ENCODE measurements at places on chromosomes 5 and 9.

- DNase-seq = no peak
These were observed 3.0 kb downstream of the SLC12A7 start for GRCh38 chr5:1108865-1109174.

DNA sequence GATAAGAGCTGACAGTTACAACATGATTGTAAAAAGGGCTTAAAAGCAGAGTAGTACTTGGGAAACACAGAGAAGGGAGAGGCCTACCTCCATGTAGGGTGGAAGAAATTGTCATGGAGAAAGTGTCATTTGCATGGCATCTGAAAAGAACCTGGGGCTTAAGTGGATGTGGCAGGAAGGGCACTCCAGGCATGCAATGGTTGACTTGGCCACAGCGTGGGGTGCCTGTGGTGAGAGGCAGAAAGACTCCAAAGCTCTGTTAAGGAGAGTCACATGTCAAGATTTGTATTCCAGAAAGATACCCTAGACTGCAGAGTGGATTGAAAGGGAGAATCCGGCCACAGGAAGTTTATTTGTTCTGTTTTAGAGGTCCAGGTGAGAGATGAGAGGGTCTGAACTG, 2.4 kb downstream of the POLR3G start:
- DNase-seq = no peak

DNA sequence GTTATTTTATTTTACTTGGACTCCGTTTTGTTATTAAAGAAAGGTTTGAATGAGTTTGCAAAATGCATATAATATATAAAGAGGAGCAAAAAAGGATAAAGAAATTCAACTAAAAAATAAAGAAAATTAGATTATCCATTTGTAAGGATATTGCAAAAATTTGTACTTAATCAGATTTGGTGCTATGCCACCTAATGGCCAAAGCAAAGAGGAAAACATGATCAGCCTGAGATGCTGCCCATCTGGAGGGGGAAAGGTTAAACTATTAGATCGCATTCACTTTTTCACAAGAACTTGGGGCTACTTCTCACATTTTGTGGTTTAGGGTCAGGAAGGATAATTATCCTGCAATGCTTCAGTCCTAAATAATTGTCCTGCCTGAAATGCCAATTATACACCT, 350.6 kb downstream of the MLLT3 start:
- no peak for DNase-seq

DNA sequence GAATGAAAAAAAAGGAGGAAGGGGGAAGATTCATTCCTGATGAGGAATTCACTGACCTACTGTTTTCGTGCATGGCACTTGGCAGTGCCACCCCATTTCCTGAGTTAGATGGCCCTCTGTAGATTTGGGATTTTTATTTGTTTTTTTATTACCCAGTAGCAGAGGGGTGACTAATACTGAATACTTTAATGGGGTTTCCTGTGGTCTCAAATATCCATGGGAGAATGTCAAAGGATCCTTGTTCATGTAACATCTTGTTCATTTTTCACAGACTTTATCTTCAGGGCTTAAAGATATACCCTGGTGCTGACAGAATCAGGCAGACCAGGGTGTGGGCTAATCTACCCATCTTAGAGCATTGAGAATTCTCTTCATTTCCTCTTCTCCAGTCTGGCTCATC, 93.0 kb downstream of the MAMDC2 start:
- no peak for DNase-seq

DNA sequence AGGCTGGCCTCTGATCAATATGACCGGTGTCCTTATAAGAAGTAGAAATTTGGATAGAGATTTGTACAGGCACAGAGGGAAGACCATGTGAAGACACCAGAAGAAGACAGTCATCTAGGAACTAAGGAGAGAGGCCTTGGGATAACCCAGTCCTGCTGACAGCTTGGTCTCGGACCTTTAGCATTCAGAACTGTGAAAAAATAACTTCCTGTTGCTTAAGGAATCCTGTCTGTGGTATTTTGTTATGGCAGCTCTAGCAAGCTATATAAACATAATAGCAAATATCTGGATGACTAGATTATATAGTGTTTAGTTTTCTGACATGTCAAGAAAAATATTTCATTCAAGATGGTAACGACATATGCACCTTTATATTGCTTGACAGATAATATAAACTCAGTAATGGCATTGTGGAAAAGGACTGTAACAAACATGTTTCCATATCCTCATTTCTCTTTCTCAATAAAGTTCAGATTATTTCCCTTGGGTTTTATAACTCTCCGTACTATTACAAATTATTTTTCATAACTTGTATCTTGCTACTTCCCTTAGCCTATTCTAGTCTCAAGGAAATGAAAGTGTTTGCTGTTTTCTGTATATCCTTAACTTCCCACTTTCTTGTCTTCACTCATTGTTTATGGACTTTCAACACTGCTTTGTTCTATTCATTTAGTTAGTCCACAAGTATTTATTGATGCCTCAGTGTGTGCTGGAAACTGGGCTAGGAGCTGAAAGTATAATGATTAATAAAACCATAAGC, 62.4 kb downstream of the KIAA1958 start:
- DNase-seq = no peak

DNA sequence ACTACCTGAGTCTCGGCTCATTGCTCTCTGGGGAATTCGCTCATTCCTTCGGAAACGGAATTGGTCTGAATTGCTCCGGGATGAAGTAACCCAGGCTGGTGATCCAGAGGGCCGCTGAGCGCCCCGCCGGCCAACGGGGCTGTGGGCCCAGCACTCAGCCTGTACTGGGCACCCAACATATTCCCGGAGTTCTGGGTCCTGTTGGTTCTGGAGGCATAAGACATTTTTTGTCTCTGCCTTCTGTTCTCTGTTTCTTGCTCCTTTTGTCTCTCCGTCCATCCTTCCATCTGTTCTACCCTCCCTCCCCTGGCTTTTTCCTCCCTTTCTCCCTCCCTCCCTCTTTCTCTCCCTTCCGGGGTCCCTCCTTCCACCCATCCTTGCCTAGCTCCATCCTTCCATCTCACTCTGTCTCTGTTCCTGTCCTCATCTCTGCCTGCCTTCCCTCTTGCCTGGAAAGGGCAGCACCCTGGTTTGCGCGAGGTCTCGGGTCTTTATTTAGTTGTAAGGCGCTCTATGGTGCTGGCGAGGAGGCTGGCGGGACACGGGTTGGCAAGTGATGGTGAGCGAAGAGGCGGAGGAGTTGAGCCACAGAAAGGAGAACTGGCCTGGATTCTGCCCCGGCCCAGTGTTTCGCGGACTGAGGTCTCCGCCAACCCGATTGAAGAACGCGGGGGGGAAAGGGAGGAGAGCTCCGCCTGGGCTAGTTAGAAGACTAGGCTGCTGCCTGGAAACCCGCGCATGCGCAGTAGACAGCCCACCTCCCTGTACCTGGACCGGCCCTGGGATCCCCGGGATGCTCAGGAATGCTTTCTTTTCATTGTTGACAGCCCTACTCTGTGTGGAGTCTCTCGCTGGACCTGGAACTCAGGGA, 1468.0 kb downstream of the FOXD4L5 start:
- DNase-seq = no peak

DNA sequence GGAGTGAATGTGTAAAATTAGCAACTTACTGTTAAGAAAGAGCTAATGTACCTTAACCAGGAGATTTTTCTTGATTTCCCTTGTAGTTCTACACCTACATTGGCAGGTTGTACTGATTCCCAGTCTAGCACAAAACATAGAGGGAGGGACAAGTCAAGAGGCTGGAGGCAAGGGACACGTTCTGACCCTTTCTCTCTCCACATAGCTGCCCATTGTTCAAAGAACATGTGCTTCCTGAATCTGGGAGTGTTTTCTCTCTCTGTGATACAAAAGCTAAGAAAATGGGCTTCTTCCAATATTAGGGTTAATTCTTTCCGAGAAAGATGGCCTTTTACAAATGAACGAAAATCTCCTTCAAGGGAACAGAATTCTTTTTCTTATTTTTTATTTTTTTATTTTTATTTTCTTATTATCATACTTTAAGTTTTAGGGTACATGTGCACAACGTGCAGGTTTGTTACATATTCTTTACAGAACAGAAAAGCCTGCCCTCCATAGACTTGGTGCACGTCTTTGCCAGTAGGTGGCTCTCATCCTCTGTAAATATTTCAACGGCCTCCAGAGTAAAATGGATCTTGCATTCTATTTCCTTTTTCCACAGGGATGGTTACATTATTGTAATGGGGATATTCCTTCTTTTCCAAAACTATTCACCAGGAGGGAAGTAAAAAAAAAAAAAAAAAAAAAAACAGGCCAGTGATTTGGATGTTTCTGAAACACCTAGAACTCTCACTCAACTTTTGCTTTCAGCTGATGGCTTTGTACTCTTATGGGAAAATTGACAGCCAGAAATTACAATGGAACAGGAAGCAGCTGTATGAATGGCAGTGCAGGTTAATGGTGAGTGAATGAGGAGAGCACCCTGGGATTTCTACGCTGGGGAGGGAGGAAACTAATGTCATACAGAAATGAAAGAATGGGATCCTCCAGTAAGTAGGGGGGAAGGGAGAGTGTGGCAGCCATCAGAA, 13.1 kb upstream of the IFNA5 start:
- DNase-seq = no peak

DNA sequence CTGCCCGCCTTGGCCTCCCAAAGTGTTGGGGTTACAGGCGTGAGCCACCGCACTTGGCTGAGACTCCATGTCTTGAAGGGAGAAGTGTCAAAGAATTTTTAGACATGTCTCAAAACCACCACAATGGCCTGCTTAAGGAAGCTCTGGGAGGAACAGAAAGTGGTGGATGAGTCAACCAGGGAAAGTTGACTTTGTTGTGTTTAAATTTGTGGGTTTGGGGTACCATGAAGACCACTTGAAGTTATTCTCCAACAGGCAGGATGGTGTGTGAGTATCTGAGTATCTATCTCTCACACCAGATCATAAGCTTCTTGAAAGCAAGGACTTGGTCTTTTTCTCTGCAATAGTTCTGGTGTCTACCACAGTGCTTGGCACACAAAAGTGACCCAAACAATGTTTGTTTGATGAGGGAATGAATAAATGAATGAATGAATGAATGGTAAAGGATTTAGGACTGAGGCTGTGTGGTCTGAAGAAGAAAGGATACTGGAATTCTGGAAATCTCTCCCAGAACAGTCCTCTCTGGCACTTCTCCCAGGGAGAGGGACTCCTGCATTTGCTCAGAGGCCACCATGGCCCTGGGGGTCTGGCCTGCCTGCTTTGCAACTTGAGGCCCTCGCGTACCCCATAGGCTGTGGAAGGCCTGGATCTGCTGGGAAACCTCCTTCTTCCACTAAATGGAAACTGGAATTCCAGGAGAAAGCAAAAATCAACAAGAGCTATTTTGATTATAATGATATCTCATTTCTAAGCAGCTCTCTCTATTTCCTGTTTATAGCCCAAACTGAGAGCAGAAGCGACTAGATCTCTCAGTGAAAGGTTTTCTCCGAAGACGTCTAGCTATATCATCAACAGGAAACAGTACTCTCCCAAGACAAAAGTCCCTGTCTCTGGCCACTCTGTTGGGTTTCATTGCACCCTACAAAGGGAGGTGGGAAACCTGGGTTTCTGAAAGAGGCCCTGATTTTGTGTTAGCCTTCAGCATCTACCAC, 187.9 kb downstream of the PALM2AKAP2 start:
- DNase-seq = no peak

- DNase-seq = no peak
These were observed 7.2 kb upstream of the LMNB1 start for GRCh38 chr5:126769703-126770102.

DNA sequence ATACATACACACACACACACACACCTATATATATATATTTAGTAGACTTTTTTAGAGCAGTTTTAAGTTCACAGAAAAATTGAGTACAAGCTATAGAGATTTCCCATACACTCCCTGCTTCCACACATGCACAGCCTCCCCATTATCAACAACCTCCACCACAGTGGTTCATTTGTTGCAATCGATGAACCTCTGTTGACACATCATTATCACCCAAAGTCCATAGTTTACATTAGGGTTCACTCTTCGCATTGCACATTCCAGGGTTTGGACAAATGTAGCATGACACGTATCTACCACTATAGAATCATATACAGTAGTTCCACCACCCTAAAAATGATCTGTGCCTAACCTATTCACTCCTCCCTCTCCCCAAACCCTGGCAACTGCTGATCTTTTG, 111.0 kb downstream of the PPP2R2B start:
- DNase-seq = no peak

DNA sequence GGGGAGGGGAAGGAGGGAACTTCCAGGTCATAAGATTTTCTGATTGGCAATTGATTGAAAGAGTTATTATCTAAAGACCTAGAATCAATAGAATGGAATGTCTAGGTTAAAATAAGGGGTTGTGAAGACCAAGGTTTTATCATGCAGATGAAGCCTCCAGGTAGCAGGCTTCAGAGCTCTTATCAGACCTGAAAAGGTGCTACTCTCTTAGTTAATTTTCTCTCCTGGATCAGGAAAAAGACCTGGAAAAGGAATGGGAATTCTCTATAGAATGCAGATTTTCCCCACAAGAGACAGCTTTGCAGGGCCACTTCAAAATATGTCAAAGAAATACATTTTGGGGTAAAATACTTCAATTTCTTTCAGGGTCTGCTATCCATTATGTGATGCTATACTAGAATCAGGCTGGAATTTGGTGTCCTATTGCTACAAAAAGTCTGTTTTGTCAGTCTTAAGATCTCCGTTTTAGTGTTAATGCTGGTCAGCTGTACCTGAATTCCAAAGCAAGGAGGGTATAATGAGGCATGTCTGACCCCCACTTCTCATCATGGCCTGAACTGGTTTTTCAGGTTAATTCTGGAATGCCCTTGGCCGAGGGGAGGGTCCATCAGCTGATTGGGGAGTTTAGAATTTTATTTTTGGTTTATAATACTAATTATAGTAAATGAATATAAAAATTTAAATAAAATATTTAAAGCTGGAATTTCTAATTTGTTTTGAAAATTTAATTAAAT, 16.6 kb upstream of the STOM start:
- no peak for DNase-seq

- peak; percentile 39 for DNase-seq
These were observed 691 bp downstream of the FCHO2 start for GRCh38 chr5:72956324-72957140.

- no peak for DNase-seq
These were observed 11.4 kb downstream of the ARL15 start for GRCh38 chr5:54298947-54299346.

DNA sequence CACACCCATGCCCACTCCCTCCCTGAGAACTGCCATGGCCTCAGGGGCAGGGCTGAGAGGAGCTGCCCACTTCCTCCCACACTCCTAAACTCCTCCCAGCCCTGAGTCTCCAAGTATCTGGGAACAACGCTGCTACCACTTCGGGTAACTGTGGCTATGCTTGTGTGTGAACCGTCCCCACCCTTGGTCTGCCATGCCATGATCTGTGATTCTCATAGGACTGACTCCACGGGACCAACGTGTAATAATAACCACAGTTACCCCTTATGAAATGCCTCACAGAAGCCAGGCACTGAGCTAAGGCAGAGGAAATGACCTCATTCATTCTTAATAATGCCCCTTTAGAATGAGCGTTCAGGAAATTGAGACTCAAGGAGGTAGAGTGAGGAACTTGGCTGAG, 103.9 kb upstream of the SMIM23 start:
- no peak for DNase-seq

- no peak for DNase-seq
These were observed 377.1 kb downstream of the ACTL7B start for GRCh38 chr9:108478431-108479332.

DNA sequence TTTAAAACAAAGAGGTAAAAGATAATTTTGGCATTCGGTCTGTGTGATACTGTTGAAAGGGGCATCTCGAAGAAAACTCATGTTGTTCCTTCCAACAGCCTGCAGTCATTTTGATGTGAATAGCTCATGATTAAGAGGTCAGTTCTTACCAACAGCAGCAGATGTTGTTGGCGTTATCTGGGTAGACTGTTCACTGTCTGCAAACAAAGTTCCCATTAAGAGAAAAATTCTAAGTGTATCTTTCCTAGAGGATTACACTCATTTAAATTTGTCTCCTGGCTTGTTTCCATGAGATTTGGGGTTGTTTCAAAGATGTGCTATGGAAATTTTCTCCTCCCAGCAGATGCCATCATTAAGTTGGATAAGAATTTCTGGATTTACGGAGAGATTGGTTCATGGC, 138.2 kb upstream of the RORB start:
- no peak for DNase-seq
